ENCODE measurements at places on chromosomes 16 and 17.

DNA sequence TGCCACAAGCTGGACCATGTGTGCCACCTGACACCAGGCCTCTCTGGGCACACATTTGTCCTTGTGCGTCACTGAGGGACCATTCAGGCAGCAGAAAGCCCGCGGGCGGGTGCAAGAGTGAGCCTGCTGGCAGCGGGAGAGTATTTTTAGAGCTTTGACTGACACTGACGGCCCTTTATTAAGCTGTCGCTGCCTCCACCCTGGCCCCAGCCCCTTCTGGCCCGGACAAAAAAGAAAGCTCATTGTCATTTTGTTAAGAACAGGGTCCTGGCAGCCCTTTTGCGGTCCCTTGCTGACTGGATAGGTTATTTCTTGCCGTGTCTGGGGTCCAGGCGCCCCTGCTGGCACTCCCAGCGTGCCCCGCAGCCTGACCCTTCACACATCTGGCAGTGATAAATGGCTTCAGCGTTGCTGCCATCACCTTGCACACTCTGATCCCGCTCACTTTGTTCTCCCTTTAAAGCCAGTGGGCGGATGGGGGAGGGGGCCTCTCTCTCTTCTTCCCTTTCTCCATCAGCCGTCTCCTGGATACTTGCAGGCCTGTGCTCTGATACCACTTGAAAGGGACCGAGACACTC is 78.4 kb upstream of the NKD1 start:
- DNase-seq = no peak

GRCh38 chr17:43671031-43671692 is 9.4 kb upstream of the MEOX1 start:
- no peak for DNase-seq

DNA sequence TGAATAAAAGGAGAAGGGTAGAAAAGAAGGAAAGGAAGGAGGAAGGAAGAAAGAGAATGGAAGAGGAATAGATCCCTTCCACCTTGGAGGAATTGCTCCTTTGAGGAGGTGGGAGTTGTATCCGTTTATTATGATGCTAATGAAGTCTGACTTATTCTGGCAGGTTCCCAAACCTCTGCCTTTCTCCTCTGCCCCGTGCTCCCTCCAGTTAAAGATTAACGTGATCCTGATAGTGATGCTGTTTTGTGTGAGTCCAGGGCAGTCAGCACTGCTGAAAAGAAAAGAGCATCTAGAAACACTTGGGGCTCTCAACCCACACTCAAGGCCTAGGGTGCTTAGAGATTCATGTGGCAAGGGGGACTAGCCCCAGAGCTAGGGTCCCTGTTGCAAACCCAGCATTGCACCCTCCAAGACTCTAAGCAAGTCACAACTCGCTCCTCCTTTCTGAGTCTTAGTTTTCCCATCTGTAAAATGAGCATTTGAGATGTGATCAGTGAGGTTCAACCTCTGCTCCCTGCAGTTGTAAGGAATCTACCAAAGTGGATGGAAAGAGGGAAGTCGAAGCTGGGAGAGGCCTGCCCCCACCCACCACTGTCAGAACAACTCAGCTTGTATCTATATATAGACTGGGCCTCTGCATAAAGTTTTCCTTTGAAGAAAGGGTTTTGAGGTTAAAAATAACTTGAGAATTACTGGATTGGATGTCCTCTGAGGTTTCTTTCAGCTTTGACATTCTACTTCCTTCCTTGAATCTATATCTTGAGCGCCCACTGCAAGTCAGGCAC is 46.9 kb upstream of the TMEM132E start:
- DNase-seq = no peak

- no peak for DNase-seq
These were observed 38.2 kb upstream of the GSE1 start for GRCh38 chr16:85574672-85575475.

DNA sequence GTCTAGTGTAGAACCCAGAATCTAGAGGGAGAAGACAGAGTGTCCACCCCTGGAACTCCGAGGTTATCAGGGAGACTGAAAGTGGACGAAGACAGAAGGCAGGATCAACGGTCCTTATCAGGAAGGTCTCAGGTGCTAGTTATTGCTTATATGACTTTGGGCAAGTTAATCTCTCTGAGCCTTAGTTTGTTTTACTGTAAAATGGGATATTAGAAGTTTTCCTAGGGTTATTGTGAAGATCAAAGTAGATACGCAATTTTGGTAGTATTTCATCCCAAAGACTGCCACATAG is 1.2 kb downstream of the RNF167 start:
- no peak for DNase-seq

DNA sequence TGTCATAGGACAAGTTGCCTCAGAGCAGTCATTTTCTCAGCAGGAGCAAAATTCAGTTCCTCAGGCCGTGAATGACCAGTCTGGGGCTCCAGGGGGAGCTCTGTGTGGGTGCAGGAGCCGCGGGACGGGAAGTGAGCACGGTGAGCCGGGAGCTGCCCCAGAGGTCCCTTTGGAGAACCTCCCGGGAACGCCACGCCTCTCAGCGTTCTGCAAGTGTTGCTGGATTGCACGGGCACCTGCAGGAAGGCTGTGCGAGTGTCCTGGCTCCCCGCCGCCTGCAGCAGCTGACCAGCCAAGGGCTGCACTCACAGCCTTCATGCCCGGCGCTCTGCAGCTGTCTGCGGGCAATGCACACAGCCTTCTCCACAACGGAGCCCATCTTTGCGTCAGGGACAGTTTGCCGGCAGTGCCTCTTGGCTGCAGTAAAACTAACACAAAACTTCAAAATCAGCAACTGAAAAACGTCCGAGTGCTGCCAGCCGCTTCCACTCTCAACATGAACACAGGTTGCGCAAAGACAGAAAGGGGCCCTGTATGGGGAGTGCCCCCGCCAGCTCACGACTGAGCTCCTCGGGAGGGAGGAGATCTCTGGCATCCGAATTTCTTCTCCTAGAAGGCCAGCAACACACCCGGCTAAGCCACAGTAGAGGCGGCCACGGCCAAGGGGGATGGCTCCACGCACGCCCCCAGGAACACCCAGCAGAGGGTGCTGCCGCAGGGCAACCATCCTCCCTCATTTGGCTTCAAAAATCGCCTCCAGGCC is 16.0 kb downstream of the NDUFAF8 start:
- peak; percentile 82 for DNase-seq

DNA sequence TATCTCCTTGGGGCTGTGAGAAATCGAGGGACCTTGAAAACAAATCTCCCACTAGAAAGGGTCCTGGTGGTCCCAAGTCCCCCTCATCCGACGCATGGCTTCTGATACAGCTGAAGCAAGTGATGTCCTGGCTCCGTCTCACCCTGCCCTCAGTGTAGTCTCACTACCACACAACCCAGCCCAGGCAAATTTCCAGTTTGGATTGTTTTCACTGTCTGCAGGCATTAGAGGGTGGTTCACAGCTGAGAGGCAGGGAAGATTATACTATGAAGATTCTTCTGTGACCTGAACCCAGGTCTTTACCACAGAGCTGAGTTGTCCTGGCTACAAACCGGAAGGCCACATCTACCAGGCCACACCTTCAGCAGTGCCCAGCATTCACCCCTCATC is 17.7 kb downstream of the ZNHIT3 start:
- no peak for DNase-seq

DNA sequence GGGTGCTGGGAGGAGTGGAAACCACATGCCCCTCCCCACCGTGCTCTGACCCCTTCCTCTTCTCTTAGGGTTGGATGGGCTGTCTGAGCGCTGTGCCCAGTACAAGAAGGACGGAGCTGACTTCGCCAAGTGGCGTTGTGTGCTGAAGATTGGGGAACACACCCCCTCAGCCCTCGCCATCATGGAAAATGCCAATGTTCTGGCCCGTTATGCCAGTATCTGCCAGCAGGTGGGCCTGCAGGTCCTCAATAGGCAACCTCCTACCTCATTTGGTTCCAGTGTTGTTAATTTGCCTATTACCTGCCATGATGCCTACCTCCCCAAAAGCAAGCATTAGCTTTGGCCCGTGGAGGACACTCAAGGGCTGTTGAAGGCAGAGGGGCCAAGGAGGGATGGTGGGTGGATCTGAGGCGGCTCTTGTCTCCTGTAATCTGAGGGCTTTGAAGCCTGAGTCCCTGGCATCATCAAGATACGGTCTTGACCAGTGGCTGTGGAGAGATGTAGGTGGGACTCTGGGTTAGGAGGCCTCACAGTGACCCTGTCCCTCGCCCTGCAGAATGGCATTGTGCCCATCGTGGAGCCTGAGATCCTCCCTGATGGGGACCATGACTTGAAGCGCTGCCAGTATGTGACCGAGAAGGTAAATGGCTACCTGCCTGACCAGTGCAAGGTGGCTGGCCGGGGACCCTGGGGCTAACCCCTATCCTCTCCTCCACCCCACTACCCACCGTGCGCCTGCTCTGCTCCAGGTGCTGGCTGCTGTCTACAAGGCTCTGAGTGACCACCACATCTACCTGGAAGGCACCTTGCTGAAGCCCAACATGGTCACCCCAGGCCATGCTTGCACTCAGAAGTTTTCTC is 3.4 kb downstream of the ALDOA start:
- DNase-seq = no peak

DNA sequence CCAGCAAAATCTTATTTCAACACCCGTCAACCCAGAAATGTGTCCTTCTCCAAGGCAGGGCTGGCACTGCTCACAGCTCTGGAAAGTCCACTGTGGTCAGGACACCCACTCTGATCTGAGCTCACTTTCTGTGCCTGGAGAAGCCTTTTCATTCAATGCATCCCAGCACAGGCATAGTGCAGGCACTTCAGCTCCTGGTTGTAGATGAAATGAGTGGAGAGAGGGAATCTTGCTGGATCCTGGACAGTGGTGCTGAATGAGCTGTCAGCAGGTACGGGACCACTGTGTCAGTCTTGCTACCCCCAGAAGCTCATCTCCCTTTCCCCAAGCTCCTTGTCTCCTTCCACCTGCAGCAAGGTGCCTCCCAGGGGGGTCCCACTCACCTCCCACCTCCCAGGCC is 86.1 kb upstream of the SALL1 start:
- no peak for DNase-seq

GRCh38 chr17:57447990-57448758 is 191.9 kb downstream of the MSI2 start:
- DNase-seq = no peak

DNA sequence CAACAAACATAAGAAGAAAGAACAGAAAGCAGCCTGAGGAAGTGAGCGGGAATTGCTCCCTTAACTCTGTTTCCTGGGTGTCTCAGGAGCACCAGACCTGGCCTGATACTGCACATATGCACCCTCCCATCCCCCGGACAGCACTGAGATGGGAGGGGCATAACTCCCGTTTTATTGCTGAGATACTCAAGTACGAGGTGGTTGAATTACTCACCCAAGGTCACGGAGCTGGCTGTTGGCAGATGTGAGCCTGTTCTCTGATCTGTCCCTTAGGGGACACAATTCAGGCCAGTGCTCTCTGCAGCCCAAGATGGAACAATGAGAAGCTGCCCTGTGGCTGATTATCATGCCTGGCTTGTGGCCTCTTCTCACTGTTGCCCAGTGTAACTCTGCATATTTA is 9.1 kb upstream of the MED9 start:
- DNase-seq = peak; percentile 8

DNA sequence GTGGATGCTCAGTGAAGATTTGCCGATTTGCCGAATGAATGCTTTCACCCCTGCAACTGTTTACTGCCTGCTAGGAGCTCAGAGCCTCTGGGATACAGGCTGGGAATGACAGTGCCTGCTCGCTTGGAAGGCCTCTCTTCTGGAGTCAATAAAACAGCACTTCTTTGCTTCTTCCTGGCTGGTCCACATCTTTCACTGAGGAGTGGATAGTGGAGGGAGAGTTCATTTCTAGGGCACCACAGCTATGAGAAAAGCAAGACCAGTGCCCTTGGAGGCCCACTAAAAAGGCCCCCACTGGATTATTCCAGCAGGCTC is 3.1 kb upstream of the USP7 start:
- DNase-seq = no peak

DNA sequence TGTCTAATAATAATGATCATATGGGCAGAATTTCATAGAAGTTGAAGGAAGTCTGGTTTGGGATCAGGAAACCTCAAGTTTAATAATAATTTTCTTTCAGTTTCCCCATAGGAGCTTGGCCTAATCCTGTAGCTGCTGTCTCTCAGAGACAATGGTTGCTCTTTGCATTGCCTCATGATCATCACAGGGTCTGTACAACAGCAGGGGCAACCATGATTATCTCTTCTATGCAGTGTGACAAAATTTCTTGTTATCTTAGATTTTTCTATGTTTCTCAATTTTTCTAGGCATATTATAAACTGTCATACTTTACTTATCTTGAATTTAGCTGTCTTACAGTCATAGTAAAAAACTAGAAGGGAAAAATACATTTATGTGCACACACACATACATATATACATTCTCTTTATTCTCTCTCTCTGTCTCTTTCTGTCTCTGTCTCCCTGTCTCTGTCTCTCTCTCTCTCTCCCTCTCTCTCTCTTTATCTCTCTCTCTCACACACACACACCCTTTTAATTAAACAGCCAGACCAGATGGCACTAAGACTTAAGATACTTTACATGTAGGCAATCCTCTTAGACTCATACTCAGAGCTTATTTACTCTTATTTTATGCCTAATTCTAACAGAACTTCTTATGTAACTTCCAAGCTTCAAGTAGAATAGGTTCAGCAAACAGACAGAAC is 30.5 kb downstream of the SMIM36 start:
- no peak for DNase-seq

GRCh38 chr16:58411736-58412614 is 19.7 kb downstream of the GINS3 start:
- no peak for DNase-seq

DNA sequence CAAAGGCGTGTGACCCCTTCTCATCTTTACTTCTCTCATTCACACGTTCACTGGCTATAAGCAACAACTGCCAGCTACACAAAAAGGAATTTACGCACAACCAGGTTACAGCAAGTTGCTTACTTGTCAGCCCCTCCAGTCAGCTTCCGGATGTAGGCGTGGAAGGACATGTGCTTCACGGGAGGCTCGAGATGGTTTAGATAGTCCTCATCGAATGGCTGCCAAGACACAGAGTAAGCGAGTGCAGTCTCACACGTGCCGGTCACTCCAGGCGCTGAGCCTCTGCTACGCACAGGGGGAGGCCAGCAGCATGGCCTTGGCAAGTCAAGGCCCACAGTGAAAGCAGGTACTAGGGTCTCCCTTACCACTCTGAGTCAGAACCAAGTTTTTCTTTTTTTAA is 28.3 kb downstream of the NPLOC4 start:
- DNase-seq = no peak

DNA sequence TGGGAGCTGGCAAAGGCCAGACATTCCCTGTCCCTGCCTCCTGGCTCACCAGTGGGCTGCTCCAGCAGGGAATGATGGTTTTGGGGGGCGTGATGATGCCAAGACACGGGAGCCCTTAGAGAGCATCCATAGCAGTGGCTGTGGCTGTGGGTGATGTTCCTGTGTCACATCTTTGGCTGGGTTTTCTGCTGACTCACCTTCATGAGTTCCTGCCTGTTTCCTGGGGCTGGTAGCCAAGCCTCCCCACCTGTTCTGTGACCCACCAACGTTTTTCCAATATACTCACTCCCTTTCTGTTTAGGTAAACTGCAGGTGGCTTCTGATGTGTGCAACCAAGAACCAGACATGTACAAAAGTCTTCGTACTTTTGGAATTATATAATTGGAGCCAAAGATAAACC is 16.5 kb upstream of the NF1 start:
- DNase-seq = peak; percentile 18

All from IMR-90 (cell line).